Tongue (tissue), 3 donors: ENCODE measurements at places on chromosomes 5 and 9. TPM values are rescaled to one million over a fixed set of nuclear protein-coding genes. Genes with fewer than 3 reads are reported as not detected.

- no peak for DNase-seq
Observed at GRCh38 chr5:154948313-154948712, 7.4 kb downstream of the MRPL22 start.

DNA sequence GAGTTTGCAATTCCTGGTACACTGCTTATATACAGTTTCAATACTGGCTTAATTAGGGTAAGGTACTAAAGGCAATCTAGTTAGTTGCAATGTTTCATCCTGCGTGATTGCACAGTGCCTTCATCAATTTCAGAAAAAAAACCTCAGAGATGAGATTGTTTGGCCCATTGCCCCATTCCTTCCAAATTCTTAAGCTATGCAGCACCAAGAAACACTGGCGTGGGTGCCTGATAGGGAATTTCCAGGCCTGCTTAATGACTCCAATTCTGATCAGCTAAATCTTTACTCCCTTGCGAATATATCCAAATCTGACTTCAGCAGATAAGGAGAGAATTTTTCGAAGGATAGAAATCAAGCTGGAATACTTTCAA, 35.9 kb upstream of the GAS1 start:
- DNase-seq = no peak

DNA sequence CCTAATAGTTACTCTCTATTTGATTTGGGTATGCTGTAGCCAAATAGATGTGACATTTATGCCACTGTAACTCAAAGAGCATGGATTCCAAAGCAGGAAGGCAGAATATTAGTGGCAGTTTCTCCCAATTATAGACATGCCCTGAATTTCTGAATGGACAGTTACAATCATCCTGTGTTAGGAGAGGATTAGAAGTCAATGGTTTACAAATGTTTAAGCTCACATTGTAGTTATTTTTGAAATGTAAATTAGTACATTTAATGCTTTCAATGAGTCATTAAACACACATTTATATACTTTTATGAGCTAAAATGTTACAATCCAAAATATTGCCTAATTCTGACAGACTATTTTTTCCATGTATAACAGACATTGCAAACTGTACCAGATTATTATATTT, 62.3 kb upstream of the CDH18 start:
- no peak for DNase-seq

DNA sequence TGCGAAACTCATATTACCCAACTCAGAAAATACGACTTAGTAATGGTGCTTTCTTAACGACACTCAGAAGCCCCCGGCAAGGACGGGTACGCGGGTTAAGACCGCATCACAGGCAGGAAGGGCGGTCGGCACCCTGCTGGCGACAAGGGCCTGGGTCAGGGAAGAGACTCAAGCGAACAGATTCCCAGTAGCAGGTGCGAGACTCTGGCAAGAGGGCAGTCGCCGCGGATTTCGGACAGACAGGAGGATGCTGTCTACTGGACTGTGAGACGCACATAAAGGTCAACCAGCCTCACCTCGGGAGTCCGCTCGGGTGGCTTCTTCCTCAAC, 398 bp downstream of the RAPGEF6 start:
- DNase-seq = peak; percentile 75

GRCh38 chr5:16152601-16153568, 26.7 kb downstream of the MARCHF11 start:
- DNase-seq = no peak

DNA sequence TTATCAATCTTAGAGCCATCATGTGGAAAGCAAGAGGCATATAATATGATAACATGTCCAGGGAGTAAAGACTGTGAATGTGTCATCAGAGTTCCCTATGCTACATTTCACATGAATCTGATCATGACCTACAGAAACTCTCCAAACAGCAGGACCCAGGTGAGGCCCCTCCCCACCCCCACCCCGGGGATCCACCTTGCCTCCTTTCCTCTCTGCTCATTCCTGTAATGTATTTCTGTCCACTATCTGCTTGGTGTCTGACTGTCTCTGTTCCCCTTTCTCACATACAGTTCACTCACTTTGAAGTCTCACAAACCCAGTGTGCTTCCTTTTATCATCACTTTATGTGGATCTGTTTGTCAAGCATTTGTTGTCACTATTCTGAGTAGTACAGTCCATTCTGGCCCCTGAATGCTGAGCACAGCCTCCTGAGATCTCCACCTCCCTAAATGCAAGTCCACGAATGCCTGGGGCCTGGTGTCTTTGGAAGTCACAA, 76.4 kb upstream of the SMARCA2 start:
- no peak for DNase-seq

- no peak for DNase-seq
Observed at GRCh38 chr9:108417726-108418125, 438.1 kb downstream of the ACTL7B start.

DNA sequence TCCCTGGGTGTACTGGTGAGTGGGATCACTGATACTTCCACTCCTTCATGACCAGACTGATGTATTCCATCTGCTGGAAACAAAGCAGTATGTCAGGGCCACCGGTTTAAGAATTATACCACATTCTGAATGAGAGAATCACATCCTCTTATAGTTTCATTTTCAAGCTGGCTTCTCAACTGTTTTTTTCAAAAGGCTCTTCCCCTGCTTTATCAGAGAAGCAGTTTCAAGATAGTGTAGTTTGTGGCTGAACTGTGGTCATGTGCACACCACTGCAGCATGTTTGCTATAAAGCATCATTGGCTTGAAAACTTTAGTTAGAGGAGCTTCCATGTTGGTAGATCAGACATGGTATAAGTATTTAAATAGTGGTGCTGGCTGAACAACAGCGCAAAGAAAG, 450.5 kb upstream of the CDH10 start:
- DNase-seq = no peak

DNA sequence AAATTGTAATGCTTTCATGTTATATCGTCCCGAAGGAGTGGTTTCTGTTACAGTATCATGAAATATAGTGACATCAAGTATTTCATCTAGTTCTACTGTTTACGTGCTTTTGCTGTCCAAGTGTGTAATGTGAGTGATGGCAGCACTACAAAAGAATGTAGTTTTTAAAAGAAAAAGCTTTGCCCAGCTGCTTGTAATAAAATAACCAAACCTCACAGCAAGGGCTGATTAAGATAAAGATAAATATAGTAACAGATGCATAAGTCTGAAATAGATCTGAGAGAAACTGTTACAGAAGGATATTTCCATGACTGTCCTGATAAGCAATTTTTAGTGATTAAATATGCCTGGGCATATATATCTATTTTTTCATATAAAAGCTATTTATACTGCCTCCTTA, 106.4 kb downstream of the AUH start:
- DNase-seq = no peak

DNA sequence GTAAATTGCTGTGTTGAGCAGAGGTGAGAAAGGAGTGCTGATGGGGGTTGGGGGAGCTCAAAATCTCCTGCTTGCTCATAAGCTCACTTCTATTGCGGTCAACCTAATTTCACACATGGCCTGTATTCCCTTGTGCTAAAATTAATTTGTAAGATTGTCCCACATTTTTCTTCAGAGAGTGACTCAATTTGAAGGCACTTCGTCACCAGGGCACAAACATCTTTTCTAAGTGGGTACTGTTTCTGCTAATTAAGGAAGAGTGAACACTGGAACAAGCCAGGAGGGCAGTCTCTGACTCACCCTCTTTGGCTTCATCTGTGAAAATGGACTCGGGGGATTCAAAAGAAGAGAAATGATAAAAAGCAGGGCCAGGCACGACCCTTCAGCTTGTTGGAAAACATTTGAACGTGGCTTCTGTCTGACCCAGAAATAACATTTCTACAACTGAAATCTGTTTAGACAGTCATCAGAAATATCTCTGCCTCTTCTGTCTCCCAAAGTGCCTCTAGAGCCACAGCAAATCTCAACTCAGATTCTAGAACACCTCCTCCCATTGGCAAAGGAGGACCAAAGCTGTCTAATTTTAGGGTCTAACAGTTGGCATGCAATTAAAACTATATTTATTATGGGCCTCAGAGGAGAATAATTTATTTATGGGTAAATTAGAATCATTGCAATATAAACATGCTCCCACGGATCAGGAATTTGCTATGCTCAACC, 49.8 kb downstream of the FEM1C start:
- DNase-seq = no peak

GRCh38 chr5:32272746-32273145, 40.0 kb downstream of the MTMR12 start:
- no peak for DNase-seq

- DNase-seq = no peak
Observed at GRCh38 chr5:94808497-94808896, 190.0 kb downstream of the SLF1 start.

GRCh38 chr5:93620487-93621326, 37.7 kb downstream of the NR2F1 start:
- DNase-seq = peak; percentile 77

DNA sequence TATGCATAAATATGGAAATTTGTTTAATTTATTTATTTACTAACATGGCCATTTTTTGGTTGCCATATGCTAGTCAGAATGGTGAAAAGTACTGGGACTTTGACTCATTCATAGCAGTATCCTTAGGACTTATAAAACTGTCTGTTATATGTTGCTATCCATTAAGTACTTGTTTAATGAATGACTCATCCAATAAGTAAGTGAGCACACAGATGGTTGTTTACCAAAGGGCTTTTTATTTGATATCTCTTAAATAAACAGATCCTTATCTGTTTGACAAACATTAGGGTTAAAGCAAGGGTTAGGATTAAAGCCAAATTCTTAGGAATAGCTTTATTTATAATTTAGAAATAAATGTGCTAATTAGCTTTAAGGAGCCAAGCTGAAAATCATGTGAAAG, 183.4 kb downstream of the FBXO4 start:
- DNase-seq = no peak

DNA sequence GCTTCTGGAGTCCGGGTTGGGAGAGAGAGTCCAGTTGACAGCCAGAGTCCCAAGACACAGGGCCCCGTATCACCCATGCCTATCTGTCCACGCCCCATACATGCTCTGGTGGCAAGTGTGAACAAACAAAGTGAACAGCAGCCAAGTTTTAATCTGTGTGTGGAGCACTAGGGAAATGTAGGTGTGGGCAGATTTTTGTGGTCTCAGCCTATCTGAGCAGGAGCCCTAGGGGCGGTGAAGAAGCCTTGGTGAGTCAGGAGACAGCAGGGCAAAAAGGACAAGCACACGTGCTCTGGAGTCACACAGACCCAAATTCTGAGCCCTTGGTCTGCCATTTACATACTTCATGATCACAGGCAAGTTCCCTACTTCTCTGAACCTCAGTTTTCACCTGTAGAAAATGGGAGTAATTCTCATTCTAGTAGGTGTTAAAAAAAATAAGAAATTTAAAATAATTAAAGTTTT, 23.2 kb downstream of the EGR1 start:
- no peak for DNase-seq

- no peak for DNase-seq
Observed at GRCh38 chr5:33701951-33702350, 189.8 kb downstream of the ADAMTS12 start.

- peak; percentile 11 for DNase-seq
Observed at GRCh38 chr5:93791518-93791972, 50.1 kb upstream of the POU5F2 start.

GRCh38 chr5:41747301-41747700, 122.9 kb downstream of the OXCT1 start:
- DNase-seq = peak; percentile 46

DNA sequence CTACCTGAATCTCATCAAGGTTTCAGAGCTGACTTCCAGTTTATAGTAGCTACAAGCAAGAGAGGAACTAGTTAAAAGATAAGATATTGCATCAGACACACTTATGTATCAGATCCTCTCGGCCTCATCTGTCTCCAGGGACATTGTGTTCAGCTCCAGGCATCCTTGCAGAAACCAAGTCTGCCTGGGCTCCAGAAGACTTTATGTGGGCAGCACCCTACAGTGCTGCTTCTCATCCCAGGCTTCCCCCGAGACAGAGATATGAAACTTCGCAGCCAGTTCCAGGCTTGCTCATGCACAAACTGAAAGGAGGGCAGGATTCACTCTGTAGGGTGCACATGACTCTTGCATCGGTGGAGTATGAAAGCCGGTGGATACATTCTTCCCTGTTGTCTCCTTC, 33.9 kb upstream of the FOXB2 start:
- DNase-seq = no peak

GRCh38 chr9:136858452-136858843, 6.3 kb downstream of the MAMDC4 start:
- no peak for DNase-seq

DNA sequence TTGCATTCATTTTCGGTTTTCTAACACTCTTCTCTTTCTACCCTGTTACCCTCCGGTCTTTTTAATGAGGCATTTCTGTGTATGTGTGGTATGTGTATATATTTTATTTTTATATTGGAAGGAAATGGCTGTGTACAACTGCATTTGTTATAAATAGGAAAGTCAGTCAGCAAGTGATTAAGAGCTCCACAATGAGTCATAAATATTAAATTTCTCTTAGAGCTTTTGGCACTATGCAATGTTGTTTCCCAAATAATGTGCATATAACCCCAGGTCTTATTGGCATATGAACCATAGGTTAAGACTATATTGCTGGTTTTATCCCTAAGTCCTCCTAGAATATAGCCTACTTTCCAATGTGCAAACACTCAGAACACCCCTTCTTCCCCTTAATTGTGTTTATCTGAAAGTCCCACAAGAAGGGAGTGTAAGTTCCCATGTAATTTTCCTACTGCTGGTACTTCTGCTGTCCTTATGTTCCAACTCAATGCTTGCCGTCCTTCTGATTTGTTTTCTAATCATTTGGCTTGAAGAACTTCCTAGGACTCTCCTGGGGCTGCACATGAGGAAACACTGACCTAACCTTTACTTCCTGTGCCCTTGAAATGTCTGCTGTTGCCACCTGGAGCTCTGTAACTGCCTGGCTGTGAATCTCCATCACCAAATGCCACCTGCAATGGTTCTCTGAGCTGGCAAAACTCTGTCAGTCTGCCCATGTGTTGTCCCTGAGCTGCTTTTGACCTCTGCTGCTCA, 65.5 kb upstream of the PCSK5 start:
- DNase-seq = no peak

GRCh38 chr5:88664645-88665044, 218.3 kb downstream of the MEF2C start:
- peak; percentile 9 for DNase-seq

- peak; percentile 47 for DNase-seq
Observed at GRCh38 chr9:112831281-112831851, 59.3 kb downstream of the SLC46A2 start.

GRCh38 chr9:6689893-6690674, 44.6 kb upstream of the GLDC start:
- no peak for DNase-seq

Gene ADAMTSL1
- total RNA-seq = 22.4 TPM

Gene PHF24
- 0.31 TPM for total RNA-seq

Gene SEMA5A
- 40.3 TPM for total RNA-seq

Gene COL27A1
- 21.6 TPM for total RNA-seq

Gene GHR
- 13.4 TPM for total RNA-seq

Gene C9orf40
- total RNA-seq = 6.6 TPM

Gene IRGM
- total RNA-seq = not detected

Gene PTGES
- 7.5 TPM for total RNA-seq

Gene WNK2
- 31.2 TPM for total RNA-seq

Gene FLT4
- total RNA-seq = 21.8 TPM

Gene ZNF300
- 7.8 TPM for total RNA-seq

Gene IL9
- total RNA-seq = not detected

Gene SLCO4C1
- total RNA-seq = 1.0 TPM

Gene IL3
- total RNA-seq = not detected

Gene TRMO
- total RNA-seq = 13.7 TPM

Gene GRIA1
- 3.0 TPM for total RNA-seq

Gene FCN2
- not detected for total RNA-seq

Gene ANKRD34B
- not detected for total RNA-seq

Gene CDC37L1
- 61.9 TPM for total RNA-seq

Gene GLRA1
- not detected for total RNA-seq

Gene TNC
- 266 TPM for total RNA-seq

Gene GFI1B
- total RNA-seq = 0.51 TPM

Gene IFNA21
- not detected for total RNA-seq

Gene F2R
- total RNA-seq = 38.8 TPM

Gene SLC24A2
- 1.9 TPM for total RNA-seq
